ENCODE measurements at places on chromosomes 6 and 20.

GRCh38 chr6:56050530-56051201, 175.3 kb upstream of the BMP5 start:
- no peak overlapping the region for H3K27ac ChIP-seq
- no peak overlapping the region for H3K4me3 ChIP-seq
- DNase-seq, result no peak
- no peaks in the 10 kb centered on the region for H3K4me1 ChIP-seq
- H3K27me3 ChIP-seq, result no peaks in the 10 kb centered on the region

DNA sequence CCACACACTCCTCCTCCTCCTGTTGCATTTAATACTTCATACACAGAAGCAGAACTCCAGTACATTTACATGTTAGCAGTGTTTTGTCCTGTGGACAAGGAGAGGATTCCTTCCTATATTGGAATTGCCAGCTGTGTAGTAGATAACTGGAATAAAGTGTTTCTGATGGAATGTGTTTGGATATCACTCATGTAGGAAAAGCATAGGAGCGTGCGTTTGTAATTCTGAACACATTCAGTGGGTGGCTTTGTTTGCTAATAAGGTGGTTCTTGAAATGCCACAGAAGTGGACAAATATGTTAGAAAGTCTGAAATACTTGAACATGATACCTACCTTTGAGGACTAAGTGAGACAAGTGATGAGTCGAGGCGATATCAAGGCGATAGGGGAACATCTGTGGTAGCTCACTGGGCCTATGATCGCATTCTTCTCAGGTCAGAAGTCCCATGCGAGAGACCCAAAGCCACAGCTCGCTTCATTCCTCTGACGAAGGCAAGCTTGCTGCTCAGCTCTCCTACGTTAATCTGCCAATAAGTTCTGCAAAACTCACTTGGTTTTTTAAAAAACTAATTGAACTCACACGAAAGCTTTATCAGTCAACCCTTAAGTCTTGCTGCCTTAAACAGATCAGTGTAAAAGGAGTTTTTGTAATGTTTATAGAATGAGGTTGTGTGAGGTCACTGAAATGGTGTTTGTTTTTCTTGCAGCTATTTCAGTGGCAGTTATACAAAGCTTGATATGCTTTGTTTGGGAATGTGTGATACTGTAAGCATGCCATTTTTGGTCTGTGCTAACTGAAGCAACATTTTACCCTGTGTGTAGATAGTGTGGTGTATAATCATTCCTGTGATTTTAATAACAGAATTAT, 159.9 kb downstream of the SOX4 start:
- H3K4me1 ChIP-seq, result no peaks in the 10 kb centered on the region
- peak overlapping the region; percentile 7 for H3K27ac ChIP-seq

- no peaks in the 10 kb centered on the region for H3K36me3 ChIP-seq
- H3K4me1 ChIP-seq, result no peaks in the 10 kb centered on the region
- no peak overlapping the region for H3K27ac ChIP-seq
- H3K27me3 ChIP-seq, result no peaks in the 10 kb centered on the region
- DNase-seq, result no peak
These were observed 229.5 kb upstream of the DTNBP1 start for GRCh38 chr6:15892369-15892768.

DNA sequence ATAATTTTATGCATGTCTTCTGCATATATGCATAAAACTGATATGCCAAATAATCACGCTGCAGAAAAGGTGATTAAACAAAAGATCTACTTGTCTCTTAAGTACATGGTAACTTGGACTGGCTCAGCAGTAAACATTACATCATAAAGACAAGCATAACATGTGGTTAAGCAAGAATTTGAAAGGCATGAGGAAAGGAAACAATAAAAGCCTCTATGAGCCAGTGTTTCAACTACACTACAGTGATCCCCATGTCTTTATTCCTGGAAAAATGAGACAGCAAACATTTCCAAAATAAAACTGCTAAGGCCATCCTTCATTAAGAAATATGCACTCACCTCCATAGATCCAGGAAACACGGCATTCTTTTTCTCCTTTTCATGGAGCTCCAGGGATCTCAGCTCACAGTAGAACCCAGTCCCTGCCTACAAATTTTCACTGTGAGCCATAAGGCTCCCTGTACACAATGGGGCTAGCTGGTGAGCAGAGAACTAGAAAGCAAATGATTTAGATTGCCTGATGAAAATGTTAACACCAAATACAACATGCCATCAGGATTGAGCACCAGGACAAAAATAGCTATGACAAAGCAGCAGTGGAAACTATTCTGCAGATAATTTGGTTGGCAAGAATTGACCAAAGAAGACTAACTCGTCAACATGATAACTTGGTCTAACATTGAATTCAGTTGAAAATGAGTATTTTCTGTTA, 156.1 kb downstream of the COL21A1 start:
- H3K27me3 ChIP-seq, result no peaks in the 10 kb centered on the region
- peak overlapping the region; percentile 91 for H3K27ac ChIP-seq
- peak overlapping the region; percentile 56 for H3K4me3 ChIP-seq

- no peaks in the 10 kb centered on the region for H3K27me3 ChIP-seq
- H3K36me3 ChIP-seq, result peaks cover 36% of the 10 kb centered on the region
- H3K4me1 ChIP-seq, result peaks cover 28% of the 10 kb centered on the region
- no peak for DNase-seq
These were observed 511 bp upstream of the OGFR start for GRCh38 chr20:62804021-62804626.

GRCh38 chr20:24657878-24658620, 188.6 kb downstream of the SYNDIG1 start:
- H3K4me3 ChIP-seq, result no peak overlapping the region
- no peak overlapping the region for H3K27ac ChIP-seq
- no peaks in the 10 kb centered on the region for H3K4me1 ChIP-seq
- H3K27me3 ChIP-seq, result no peaks in the 10 kb centered on the region
- no peak for DNase-seq

DNA sequence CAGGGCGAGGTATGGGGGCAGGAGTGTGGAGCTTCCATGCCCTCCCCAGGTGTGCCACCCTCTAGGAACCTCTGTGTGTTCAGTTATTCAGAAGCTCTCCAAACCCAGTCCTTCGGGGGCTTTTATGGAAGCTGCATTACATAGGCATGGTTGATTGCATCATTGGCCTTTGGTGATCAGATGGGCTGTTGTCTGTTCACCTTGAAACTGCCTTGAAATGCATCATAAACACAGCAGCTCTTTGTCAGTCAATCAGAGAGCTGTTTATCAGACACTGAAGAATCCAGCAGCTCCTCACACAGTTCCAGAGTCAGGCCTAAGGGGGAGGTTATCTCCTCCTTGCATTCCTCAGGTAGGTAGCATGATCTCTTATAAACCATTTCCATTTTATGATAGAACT, 62.4 kb downstream of the E2F3 start:
- peaks cover 15% of the 10 kb centered on the region for H3K4me1 ChIP-seq
- H3K27ac ChIP-seq, result no peak overlapping the region
- H3K27me3 ChIP-seq, result no peaks in the 10 kb centered on the region

- H3K27ac ChIP-seq, result no peak overlapping the region
- H3K36me3 ChIP-seq, result no peaks in the 10 kb centered on the region
- H3K4me1 ChIP-seq, result no peaks in the 10 kb centered on the region
- no peak for DNase-seq
These were observed 334.9 kb downstream of the TAF4 start for GRCh38 chr20:61730631-61731362.

Data from heart left ventricle (tissue), 16 donors.